ENCODE measurements at places on chromosomes 11 and 22.

GRCh38 chr11:112658431-112658878, 302.8 kb upstream of the NCAM1 start:
- no peak for DNase-seq

DNA sequence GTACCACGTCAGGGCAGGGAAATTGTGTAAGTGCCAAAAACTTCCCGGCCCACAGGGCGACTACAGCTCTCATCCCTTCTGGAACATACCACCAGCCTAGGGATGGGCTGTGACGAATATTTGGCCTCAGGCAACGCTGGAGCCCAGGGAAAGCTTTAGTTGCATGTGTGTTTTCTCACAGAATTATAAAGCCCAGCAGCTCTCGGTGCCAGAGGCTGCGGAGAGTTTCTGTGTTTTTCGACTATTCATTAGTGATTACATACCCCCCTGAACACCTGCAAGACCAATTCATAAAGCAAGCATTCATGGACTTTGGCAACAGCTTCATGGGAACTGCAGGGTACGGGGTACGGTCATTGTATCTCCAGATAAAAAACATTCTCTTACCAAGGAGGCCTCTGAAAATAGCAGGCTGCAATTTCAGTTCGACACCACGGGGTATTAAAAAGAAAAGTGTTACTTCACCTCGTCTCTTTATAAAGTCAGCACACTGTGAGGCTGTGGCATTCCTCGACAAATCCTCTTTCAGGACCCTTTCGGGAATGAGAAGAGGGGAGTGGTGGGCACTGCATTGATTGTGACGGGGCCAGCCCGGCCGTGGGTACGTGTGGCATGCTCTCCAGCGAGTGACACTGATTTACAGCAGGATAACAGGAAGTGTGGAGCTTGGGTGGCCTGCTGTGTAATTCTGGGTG, 243.6 kb upstream of the SORL1-AS1 start:
- DNase-seq: peak; percentile 78

DNA sequence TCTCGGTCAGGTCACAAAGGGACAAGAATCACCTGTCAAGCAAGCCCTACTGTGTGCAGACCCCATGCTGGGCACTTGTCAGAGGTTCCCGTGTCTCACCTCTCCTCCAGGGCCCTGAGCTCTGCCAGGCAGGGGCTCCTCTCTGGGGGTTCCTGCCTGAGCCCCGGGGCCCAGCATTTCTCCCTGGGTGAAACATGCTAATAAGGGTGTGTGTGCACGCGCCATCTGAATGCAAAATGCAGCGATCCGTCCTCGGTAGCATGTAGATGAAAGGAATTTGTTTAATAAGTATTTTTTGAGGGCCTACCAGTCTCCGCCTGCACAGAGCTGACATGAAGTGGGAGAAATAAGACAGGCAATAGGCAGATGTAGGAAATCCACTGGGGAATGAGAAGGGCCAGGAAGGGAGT, 5.8 kb downstream of the ELFN2 start:
- peak; percentile 13 for DNase-seq

DNA sequence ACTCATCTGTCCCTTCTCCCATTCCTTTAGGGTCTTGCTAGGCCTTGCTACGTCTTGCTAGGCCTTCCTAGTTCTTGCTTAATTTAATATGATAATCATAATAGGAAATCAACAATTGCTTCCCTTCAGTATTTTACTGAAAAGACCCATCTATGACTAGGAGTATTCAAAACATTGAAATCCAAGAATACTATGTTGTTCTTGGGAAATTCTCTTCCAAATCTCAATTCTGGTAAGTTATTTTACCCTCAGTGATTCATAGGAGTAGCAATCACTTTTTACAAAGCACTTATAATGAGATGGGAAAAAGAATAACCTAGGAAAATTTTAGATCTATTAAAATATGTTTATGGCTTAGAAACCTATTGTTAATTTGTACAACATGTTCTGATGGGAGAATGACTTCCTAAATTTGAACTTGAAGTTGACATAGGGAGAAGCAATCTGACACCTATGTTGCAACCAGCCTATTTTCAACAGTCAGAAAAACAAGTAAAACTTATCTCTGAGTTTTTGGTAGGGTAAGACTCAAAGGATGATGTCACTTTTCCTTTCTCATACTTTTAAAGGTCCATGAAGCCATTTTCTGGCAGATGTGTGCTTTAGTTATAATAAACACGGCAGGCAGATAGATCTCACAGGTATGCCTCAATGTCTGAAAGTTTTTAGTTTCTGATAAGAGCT, 29.5 kb upstream of the HIPK3 start:
- no peak for DNase-seq

DNA sequence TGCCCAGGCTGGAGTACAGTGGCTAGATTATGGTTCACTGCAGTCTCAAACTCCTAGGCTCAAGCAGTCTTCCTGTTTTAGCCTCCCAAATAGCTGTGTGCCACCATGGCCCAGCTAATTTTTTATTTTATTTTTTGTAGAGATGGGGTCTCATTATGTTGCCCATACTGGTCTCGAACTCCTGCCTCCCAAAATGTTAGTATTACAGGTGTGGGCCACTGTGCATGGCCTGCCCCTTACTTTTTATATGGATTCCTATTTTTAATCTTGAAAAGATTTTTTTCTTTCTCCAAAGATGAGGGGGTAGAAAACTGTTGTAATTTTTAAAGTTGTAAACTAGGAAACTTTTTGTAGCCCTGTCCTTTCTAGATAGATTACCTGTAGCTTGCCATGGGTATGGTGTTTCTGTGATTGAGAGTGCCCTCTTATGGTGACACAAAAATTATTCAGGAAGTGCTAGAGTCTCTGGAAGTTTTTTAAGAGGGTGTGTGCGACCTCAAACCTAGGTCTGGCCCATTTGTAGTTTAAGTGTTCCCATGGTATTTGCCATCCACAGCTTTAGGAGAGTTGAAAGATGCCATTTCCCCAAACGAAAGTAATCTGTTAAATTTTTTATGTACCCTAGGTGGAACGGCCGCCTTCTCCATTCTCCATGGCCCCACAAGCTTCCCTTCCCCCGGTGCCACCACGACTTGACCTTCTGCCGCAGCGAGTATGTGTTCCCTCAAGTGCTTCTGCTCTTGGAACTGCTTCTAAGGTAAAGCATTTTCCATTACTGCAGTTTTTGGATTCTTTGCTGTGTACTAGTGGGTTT, 32.4 kb downstream of the MCAM start:
- no peak for DNase-seq

- DNase-seq: peak; percentile 35
Observed at GRCh38 chr22:26330971-26331625, 98.0 kb upstream of the ASPHD2 start.

DNA sequence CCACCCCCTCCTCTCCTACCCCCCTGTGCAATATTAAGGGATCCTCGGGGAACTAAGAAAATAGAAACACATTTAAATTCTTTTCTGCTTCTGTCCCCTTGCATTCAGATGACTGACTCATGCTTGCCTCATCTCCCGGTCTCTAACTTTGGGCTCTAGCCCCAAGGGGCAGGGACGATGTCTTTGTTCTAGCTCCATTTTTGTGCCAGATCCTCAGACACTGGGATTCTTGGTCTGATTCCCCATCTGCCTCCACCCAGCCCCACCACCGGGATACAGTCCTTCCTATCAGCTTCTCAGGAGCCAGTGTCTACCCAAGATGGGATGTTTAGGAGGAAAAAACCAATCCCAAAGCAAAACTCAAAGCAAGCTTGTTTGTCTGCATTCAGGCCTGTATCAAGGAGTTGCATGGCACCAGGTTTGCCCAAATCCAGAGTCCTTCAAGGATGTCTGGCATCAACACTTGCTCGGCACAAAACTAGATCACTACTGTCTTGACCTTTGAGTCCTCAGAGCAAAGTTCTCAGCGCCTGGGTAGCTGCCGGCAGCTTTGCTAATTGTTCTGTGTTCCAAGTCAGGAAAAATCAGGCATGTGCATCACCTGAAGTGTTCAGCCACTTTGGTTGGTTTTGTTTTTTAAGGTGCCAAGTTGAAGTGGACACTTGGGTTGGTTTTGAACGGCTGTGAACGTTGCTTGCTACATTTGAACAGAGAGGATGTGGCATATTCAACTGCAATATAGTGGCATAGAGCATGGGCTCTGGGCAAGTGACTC, 212.8 kb downstream of the DSCAML1 start:
- no peak for DNase-seq
